ENCODE measurements at places on chromosomes 3 and 15.

DNA sequence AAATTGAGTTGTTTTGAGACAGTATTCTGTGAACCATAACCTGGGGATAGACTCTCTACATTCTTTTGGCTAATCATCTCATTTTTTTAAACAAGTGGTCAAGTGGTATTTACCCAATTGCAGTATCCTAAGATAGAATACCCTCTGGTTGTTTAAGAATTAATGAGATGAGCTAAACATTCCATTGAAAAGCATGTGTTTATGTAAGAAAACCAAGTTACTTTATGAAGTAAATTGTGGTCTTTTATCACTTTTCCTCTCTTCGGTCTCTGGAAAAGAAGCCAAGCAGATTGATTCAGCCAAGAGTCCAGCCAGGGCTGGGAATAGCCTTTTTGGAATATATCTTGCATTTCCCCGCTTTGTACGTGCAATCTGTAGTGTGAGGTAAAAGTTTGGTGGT, 185.7 kb upstream of the TOPAZ1 start:
- DNase-seq: no peak

DNA sequence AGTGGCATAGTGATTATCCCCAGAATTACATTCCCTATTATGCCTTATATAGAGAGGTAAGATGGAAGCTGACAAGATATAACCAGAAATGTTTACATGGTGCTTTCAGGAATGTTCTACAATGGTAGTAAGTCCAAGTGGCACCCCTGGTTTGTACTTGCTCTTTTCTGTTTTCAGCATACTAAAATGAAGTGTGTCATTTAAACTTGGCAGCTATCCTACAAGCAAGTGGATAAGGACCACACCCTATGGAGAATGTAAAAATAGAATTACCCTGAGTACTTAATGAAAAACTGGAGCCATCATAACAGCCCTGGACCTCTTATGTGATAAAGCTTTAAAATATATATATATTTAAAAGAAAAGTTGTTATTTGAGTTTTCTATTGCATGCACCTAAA, 1012.7 kb upstream of the CADM2 start:
- DNase-seq: no peak

- no peak for DNase-seq
These were observed 106.9 kb downstream of the LRRN1 start for GRCh38 chr3:3906171-3906570.

- DNase-seq: no peak
These were observed 86.5 kb upstream of the PFN2 start for GRCh38 chr3:150057227-150057626.

DNA sequence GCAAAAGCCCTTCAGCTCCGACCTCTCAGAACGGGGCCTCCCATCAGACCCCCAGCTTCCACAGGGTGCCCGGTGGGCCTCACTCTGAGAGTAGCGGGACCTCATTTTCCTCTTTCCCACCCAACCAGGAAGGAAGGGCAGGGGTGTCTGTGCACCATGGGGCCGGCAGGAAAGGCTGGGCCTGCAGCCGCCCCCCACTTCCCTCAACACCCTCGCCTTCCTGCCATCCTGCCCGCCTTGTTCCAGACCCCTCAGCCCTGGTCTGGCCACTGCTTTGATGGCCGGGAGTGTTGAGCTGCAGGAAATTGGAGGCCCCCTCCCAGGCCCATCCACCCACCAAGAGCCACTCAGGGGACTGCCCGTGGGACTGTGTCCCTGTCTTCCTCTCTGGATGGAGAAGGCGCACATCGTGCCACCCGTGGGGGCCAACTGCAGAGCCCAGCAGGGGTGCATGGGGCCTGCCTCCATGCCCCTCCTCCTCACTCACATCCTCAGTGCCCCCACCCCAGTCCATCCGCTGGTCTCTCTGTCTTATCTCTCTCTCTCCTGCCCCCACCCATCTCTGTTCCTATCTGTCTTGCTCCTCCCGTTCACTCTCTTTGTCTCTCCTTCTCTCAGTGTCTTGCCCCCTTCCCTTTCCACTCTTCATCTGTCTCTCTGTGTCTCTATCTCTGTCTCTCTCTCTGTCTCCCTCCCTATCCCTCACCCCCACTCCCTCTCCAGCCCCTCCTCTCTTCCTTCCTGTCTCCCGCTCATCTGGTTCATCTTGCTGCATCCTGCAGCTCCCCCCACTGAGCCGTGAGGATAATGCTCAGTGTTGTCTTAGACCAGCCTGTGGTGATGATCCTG, 1.8 kb upstream of the PLXND1 start:
- DNase-seq: no peak

GRCh38 chr3:88105325-88105724, 44.4 kb upstream of the C3orf38 start:
- DNase-seq: no peak

GRCh38 chr15:33706173-33706572, 262.1 kb upstream of the CHRM5 start:
- DNase-seq: no peak

- no peak for DNase-seq
These were observed 115.9 kb upstream of the ST8SIA2 start for GRCh38 chr15:92277776-92278175.

DNA sequence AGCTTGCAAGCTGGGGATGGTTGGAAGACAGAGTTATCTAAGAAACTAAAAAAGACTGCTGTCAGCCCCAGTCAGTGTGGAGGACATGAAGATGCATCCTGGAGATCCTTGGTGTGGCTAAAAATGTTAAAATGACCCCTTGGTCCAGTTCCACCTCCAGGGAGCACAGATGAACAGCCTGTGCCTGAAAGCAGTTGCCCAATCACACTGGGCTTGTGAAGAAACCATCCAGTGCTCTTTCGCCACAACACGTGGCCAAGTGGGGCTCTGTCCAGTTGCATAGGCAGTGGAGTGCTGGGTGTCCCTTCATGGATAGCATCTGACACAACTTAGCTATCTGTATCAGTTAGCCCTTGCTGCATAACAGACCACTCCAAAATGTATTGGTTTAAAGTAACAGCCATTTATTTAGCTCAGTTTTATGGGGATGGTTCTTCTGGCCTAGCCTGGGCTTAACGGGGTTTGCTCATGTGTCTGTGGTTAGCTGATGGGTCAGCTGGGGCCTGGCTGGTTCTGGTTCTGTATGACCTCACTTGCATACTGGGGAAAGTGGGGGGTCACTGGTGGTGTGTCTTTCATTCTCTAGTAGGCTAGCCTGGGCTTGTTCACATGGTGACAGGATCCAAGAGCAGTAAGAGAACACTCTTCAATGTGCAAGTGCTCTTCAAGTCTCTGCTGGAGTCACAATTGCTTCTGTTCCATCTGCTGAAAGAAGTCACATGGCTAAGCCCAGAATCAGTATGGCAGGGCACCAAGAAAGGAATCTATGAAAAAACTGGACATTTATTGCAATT, 226.2 kb downstream of the PDCD6IP start:
- DNase-seq: no peak

DNA sequence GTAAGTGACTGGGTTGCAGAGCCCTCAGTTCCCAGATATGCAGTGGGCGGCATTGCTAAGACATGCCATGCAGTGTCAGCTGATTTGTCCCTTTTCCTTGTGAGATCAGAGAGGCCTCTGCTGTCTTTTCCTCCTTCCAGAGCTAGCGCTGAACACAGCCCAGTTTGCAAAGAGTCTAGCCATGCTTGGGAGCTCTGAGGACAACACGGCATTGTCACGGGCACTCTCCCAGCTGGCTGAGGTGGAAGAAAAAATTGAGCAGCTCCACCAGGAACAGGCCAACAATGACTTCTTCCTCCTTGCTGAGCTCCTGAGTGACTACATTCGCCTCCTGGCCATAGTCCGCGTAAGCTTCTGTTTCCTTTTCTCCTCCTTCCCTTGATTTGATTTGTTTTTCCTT, 20.0 kb upstream of the SNX22 start:
- DNase-seq: no peak

DNA sequence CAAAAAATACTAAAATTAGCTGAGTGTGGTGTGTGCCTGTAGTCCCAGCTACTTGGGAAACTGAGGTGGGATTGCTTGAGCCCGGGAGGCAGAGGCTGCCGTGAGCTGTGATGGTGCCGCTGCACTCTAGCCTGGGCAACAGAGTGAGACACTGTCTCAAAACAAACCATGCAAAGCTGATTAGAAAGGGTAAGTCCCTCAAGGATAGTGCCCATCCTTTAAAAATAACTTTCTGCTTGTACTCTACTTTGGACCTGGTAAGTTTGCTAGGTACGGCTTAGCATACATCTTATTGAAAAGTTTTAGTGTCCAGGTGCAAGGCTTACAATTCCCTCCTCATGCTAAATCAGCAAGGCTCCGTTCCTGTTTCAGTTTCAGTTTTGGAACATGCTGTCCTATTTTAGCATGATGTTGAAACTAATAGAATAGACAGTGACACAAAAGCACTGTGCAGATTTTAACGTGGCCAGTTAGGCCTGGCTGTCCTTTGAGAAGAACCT, 21.4 kb downstream of the FEM1B start:
- DNase-seq: no peak

- no peak for DNase-seq
These were observed 451.4 kb downstream of the WDR72 start for GRCh38 chr15:53307952-53308624.

DNA sequence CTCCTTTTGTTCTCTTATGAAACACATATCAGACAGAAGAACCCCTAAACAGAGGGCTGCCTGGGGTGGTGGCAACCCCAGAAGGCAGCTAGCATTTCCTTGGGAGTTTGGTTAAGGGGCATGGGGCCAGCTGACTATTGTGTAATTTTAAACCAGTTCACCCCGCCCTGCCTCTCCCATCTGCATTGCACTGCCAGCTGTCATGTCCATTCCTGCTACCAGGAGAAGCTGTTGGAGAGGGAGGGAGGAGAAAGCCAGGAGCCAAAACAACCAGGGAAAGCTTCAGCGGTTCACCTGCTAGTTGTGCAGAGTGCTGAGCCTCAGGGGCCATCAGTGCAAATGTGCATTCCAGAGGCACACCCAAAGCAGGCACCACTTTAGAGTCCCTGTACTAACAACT, 47.6 kb upstream of the ATP1B3 start:
- peak; percentile 66 for DNase-seq

- no peak for DNase-seq
These were observed 82.0 kb downstream of the DPPA2 start for GRCh38 chr3:109234300-109234699.

GRCh38 chr3:27244374-27244773, 124.8 kb downstream of the NEK10 start:
- no peak for DNase-seq

GRCh38 chr3:79406175-79406574, 361.6 kb downstream of the ROBO1 start:
- no peak for DNase-seq

GRCh38 chr3:28906561-28907310, 374.1 kb upstream of the RBMS3 start:
- no peak for DNase-seq

DNA sequence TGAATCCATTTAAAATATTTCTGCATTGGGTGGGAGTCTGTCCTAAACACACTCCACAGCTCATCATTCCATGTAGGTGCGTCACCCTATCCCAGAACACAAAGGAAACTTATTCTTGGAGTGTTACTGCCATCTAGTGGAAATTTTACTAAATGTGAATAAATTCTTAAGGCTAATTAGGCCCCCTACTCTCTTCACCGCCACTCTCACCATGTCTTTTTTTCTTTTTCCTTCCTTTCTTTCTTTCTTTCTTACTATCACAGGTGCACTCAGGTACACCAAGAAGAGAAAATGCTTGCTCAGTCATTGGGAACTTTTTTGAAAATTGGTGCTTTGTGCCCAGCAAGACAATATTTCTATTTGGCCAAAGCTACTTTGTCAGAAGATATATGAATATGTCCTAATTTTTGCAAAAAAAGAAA, 26.4 kb upstream of the ATP8B4 start:
- DNase-seq: no peak

DNA sequence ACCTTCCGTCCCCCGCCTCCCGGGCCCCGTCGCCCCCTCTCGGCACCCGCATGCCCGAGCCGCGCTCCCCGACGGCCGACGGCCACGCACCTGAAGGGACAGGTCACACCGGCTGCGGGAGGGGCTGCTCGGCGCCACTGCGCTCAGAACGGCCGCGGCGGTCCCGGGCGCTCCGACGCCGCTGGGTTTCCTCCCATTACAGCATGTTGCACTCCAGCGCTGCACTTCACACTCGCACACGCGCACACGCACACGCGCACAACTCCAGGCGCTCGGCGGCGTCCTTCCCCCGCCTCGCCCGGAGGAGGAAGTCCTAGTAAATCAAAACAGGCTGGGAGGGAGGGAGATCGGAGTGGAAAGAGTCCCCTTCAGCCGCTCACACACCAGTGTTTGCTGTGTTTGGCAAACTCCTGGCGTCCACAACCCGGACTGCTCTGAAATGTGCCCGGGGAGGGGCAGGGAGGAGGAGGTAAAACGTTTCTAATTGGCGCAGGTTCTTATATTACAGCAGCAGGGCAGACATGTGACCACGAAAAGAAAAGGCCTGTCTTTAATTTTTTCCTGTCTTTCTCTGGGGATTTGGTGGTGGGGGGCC, 76.7 kb upstream of the VGLL4 start:
- peak; percentile 76 for DNase-seq

- no peak for DNase-seq
These were observed 167.6 kb downstream of the PLCL2 start for GRCh38 chr3:17052363-17052762.

- DNase-seq: no peak
These were observed 97.7 kb downstream of the DPH6 start for GRCh38 chr15:35448294-35448693.

DNA sequence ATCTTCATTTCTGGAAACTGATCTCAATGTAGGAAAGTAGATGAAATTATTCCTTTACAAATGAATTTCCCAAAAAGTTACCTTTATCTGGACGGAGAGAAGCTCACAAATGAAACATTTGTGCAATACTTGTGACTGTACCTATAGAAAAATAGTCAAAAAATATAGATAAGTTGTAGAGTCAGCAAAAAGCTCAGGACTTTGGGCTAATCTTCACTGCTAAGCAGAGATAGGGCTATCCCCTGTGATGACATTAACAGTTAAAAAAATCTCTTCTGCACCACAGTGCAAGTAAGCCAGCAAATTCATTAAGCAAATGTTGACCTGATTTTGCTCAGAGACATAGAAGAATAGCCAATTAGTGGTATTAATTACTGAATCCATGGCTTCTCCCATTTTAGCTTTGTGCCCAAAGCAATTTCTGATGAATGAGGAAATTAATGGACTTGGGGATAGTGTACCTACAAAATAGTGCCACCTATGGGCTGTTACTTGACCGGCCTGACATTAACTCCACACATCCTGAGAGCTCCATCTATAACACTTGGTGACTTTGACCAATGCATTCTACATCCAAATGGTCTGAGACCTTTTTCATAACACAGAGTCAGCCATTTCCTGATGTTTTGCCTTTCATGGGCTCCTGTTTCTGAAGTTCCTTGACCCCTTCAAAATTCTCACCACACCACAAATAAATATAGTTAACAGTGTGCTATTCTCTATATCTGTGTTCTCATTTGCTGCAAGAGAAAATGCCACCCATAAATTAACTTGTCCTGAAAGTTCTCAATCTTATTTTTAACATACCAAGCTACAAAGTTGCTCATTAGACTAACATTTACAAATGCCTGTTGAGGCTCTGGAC, 105.0 kb downstream of the SSR3 start:
- no peak for DNase-seq

Data from left cardiac atrium (tissue), 4 donors.